ENCODE measurements at places on chromosomes 6 and 20.

DNA sequence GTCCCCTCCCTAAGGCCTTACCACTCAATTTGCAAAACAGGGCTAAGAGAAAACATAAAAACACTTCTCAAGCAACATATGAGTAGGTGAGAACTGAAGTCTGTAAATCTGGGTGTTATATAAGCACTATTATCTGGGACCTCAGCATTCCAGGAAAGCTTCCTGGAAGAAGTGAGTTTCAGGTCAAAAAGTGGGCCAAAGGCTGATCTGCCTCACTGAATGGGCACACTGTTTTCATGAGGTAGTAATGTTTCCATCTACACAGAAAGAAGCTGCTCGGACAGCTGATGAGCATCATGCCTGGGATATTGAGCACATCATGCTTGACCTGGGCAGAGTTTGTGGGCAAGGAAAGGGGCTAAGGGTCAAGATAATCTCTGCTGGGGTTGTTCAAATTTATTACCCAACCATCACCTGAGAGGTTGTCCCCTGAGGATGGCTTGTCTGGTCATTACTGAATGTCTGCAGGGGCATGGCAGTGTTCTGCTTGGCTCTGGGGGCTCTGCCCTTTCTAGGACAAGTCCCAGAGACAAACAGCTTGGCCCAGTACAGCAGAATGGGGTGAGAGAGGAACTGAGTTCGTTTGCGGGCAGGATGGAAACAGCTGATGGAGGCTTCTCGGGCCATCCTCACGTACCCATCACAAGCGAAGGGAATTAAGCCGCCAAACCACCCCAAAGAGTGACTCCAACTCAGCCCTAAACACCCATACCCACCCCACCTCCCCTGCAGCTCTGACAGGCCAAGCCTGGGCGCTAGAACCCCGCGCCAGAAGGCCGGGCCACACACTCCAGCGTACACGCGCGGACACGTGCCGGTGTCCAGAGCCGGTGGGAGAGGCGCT lies 1.2 kb upstream of the SYNJ2 start:
- no peak for DNase-seq

GRCh38 chr6:89895276-89895874 lies 1.1 kb downstream of the GJA10 start:
- DNase-seq = no peak

GRCh38 chr6:121857551-121857950 lies 422.1 kb downstream of the GJA1 start:
- no peak for DNase-seq

- DNase-seq = no peak
These were observed 509.4 kb downstream of the KIF16B start for GRCh38 chr20:16063881-16064280.

GRCh38 chr6:135675862-135676261 lies 175.6 kb upstream of the PDE7B start:
- DNase-seq = peak; percentile 8
